ENCODE measurements at places on chromosomes 3 and 15. TPM values are rescaled to one million over a fixed set of nuclear protein-coding genes. Genes with fewer than 3 reads are reported as not detected.

FBXL2 gene
- 9.5 TPM for total RNA-seq

- no peak overlapping the region for H3K27ac ChIP-seq
- no peak overlapping the region for H3K4me3 ChIP-seq
- DNase-seq: no peak
- no peaks in the 10 kb centered on the region for H3K4me1 ChIP-seq
- H3K36me3 ChIP-seq: no peaks in the 10 kb centered on the region
Observed at GRCh38 chr3:159911664-159912037, 77.0 kb upstream of the IL12A start.

GALNT15 gene
- 14.5 TPM for total RNA-seq

TBC1D23 gene
- 52.7 TPM for total RNA-seq

RSL24D1 gene
- 140 TPM for total RNA-seq

GRCh38 chr15:66879531-66880368 is 177.7 kb downstream of the SMAD6 start:
- peaks cover 5% of the 10 kb centered on the region for H3K4me1 ChIP-seq
- no peak overlapping the region for H3K4me3 ChIP-seq
- H3K27me3 ChIP-seq: no peaks in the 10 kb centered on the region
- H3K36me3 ChIP-seq: no peaks in the 10 kb centered on the region
- no peak overlapping the region for H3K27ac ChIP-seq

- H3K4me1 ChIP-seq: peaks cover 2% of the 10 kb centered on the region
Observed at GRCh38 chr15:51739061-51739712, 1.7 kb upstream of the LYSMD2 start.

GRCh38 chr3:98787181-98787580 is 24.0 kb downstream of the ST3GAL6 start:
- DNase-seq: no peak
- H3K27ac ChIP-seq: no peak overlapping the region
- H3K27me3 ChIP-seq: no peaks in the 10 kb centered on the region
- H3K4me3 ChIP-seq: no peak overlapping the region
- peaks cover 2% of the 10 kb centered on the region for H3K4me1 ChIP-seq
- H3K36me3 ChIP-seq: no peaks in the 10 kb centered on the region

GRCh38 chr3:140270329-140270728 is 335.3 kb downstream of the CLSTN2 start:
- no peaks in the 10 kb centered on the region for H3K36me3 ChIP-seq
- DNase-seq: no peak
- H3K4me1 ChIP-seq: no peaks in the 10 kb centered on the region
- no peak overlapping the region for H3K4me3 ChIP-seq
- no peaks in the 10 kb centered on the region for H3K27me3 ChIP-seq
- H3K27ac ChIP-seq: no peak overlapping the region

DNA sequence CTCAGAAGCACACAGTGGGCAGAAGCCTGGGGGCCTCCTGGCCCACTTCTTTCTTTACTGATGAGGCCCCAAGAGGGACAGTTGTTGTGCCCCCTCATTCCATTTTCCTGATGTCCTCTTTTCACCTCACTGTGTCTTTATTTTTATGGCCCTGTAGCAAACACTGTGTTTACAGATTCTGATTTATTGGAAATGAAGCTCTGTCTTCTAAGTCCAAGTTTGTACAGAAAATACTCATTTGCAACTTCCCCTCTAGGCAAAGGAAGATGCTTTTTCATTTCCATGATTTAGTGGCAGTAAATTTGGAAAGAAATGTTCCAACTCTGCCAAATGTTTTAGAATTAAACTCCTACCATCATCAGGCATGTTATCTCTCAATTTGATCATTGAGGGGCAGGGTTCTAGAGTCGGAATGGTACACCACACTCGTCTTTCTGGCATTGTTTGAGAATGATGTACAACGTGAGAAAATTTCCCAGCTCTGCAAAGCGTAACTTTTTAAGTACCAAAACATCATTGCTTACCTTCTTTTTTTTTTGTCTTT is 129.7 kb downstream of the ARNT2 start:
- DNase-seq: no peak
- H3K4me3 ChIP-seq: no peak overlapping the region
- H3K36me3 ChIP-seq: no peaks in the 10 kb centered on the region
- H3K4me1 ChIP-seq: peaks cover 18% of the 10 kb centered on the region
- no peak overlapping the region for H3K27ac ChIP-seq

- no peaks in the 10 kb centered on the region for H3K27me3 ChIP-seq
- no peak for DNase-seq
- no peak overlapping the region for H3K27ac ChIP-seq
- no peaks in the 10 kb centered on the region for H3K4me1 ChIP-seq
- H3K4me3 ChIP-seq: no peak overlapping the region
Observed at GRCh38 chr3:5463991-5464390, 276.5 kb downstream of the EDEM1 start.
